ENCODE measurements at places on chromosomes 7 and 10. TPM values are rescaled to one million over a fixed set of nuclear protein-coding genes. Genes with fewer than 3 reads are reported as not detected.

The HECTD2 gene
- total RNA-seq = 5.0 TPM

DNA sequence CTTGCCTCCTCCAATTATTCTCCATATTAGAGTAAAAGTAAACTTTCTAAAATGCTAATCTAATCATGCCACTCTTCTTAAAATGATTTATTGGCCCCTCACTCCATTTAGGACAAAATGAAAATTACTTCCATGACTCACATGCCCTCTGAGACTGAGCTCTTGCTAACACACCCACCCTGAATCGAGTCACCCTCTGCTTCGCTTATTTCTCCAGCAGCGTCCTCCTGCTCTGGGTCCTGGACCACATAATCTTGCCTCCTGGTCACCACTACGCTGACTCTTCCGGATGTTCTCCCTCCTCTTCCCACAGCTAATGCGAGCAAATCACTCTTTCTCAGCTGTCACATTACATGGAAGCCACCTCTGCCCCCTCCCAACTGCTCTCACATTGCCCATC, 384.0 kb upstream of the FZD8 start:
- no peak for DNase-seq

The NKX2-3 gene
- total RNA-seq = not detected

GRCh38 chr10:126160571-126160970, 227.7 kb downstream of the ADAM12 start:
- DNase-seq = no peak

The LRRC4 gene
- 2.9 TPM for total RNA-seq

GRCh38 chr10:14131261-14131960, 199.3 kb downstream of the FRMD4A start:
- DNase-seq = no peak

GRCh38 chr10:52539463-52539862, 225.4 kb downstream of the DKK1 start:
- DNase-seq = no peak

Data from esophagus squamous epithelium (tissue), 5 donors.